ENCODE measurements at places on chromosomes 1 and 21. TPM values are rescaled to one million over a fixed set of nuclear protein-coding genes. Genes with fewer than 3 reads are reported as not detected.

The NTRK1 gene
- 2.0 TPM for total RNA-seq

DNA sequence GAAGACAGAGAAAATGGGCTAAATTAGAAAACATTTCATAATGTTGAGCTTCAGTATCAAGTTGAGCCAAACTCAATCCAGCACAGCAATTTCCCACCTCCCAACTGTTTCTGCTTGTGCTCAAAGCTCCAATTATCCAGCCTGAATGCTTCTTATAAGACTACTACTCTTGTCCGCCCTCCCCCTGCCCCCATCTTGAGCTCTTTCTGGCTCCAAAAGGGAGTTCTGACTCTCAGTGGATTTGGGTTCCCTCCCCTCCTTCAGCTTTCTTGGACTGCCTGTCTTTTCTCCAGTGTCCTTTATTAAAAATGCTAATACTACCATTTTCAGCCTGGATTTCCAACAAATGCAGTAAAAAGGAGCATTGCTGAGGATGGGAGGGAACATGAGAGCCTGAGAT lies 174.8 kb downstream of the ASTN1 start:
- no peaks in the 10 kb centered on the region for H3K27me3 ChIP-seq
- no peaks in the 10 kb centered on the region for H3K36me3 ChIP-seq
- H3K27ac ChIP-seq: no peak overlapping the region
- no peaks in the 10 kb centered on the region for H3K4me1 ChIP-seq

The TP73 gene
- total RNA-seq: 2.0 TPM

The THEM5 gene
- total RNA-seq: not detected
